ENCODE measurements at places on chromosomes 13 and 19.

GRCh38 chr13:44972956-44973581 is 16.2 kb downstream of the NUFIP1 start:
- no peak for DNase-seq

DNA sequence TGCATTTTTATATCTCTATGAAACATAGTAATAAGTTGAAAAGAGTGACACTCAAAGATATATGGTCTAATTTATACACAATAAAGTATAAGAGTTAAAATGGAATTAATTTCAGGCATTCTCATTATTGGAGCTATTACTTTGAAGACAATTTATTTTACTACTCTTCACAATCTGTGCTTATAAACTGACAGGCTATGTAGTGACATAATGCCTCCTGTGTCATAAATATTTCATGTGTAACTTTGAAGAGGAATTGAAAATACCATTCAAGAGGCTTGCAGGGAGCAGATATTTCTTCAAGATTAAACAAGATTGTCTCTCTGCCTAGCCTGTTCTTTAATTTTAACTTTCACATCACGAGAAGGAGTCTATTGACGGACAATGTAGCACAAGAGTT is 1881.5 kb upstream of the PCDH20 start:
- no peak for DNase-seq

- DNase-seq: no peak
These were observed 32.0 kb downstream of the MPHOSPH8 start for GRCh38 chr13:19665427-19665859.

- no peak for DNase-seq
These were observed 224.6 kb downstream of the RAP2A start for GRCh38 chr13:97658556-97658955.

DNA sequence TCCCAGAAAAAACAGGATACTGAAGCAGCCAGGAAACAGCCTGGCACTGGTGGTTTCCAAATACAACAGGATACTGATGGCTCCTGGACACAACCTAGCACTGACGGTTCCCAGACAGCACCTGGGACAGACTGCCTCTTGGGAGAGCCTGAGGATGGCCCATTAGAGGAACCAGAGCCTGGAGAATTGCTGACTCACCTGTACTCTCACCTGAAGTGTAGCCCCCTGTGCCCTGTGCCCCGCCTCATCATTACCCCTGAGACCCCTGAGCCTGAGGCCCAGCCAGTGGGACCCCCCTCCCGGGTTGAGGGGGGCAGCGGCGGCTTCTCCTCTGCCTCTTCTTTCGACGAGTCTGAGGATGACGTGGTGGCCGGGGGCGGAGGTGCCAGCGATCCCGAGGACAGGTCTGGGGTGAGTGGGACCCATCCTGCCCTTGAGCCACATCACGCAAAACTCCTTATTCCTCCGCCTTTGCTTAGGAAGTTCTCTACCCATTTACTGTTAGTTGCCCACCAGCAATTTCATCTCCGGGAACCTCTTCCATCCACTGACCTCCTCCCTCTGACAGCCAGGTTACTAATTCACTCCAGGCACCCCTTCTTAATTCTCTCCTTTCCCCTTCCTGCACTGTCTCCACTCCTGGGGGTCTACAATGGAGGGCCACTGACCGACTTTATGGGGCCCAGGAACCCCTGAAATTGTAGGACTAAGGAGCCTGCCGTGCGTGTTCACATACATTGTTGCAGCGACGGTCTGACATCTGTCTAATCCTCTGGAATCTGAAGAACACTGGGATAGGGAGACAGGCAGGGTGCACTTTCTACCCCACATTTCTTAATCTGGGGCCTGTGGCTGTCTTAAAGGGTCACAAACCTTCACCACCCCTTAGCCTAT is 1.2 kb downstream of the ITPKC start:
- no peak for DNase-seq

- DNase-seq: no peak
These were observed 8.4 kb downstream of the ASF1B start for GRCh38 chr19:14127929-14128509.

DNA sequence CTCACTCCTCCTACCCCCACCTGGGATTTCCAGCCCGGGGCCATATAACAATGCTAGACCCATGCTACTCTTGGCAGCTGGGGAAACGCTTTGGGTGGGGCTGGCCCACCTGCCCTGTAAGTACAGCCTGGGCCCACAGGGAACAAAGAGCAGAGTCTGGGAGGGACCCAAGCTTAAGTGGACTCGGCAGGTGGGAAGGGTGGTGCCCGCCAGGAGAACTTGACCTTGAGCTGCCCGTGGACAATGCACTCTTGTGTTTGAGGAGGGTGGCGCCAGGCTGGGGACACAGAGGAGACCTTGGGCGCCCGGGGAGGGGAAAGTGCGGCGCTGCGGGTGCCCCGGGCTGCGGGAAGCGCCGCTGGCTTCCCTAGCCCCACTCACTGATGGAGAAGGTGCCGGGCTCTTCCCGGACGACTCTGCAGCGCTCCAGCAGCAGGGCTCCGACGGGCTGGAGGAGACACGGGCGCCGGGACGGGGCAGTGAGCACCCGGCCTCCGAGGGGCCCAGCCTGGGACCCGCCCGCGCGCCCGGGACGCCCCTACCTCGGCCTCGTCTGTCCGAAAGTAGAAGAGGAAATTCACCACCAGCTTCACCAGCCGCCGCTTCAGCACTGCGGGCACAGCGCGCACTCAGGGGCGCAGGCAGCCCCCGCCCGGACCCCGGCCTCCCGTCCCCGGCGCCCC is 607 bp downstream of the PLEKHJ1 start:
- no peak for DNase-seq

- DNase-seq: no peak
These were observed 1.1 kb upstream of the SMIM24 start for GRCh38 chr19:3481241-3482090.

- DNase-seq: peak; percentile 82
These were observed 5.8 kb downstream of the FTL start for GRCh38 chr19:48970923-48971395.

DNA sequence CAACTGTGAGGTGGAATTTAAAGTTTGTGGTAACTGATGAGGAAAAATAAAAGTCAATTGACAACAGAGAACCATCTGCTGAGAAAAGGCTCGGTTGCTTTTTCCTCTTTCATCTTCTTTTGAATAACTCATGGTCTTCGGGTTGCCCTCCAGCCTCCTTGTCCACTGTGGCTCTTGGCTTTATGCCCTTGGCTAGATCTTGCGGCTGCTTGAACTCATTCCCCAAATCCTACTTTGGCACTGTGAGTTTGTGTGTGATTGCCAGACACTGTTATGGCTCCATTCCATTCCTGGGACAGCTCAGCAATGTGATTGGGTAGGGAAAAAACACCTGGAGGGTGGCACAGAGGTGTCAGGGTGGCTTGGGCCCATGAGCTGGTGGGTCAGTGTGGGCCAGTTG is 387.4 kb downstream of the DLEU7 start:
- DNase-seq: no peak

DNA sequence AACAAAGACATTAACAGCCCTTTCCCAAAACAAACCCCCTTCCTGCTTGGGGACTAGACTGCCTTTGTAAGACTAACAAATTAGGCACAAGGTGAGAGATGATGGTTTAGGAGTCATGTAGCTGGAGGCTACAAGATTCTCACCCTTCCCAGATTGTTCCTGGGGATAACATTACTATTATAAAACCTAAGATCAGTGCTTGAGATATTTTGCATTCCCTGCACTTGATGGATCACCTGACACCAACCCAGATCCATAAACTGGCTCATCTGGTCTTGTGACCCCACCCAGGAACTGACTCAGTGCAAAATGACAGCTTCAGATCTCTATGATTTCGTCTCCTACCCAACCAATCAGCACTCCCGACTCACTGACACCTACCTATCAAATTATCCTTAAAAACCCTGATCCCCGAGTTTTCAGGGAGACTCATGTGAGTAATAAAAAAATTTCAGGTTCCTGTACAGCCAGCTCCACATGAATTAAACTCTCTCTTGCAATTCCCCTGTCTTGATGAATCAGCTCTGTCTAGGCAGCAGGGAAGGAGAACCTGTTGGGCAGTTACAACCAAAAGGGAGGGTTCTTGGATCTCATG is 2.4 kb upstream of the ZNF616 start:
- DNase-seq: no peak

DNA sequence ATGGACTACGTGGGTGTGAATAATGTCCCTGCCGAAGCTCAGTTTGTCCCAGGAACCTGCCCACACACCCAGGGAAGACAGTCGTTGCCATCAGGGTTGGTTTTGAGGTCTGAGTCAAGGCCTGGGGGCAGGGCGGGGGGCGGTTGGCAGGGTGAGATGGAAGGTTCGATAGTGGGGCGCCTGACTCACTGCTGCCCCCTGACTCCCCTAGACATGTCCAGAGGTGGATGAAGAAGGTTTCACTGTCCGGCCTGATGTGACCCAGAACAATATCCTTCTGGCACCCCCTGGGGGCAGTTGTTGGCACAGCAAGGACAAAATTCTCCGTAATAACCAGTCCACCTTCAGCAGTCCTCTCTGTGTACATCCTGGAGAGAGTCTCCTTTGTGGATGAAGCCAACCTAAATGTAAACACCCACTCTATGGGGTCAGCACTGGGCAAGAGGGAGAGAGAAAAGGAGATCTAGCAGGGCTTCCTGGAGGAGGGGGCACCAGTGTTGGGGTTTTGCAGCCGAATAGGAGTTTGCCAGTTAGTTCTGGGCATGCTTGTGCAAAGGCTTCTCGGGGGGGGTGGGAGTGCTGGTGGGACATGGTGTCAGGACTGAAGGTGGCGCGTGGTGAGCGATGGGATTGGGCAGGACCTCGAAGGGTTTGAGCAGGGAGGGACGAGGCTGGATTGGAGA is 19.6 kb upstream of the B3GNT3 start:
- DNase-seq: no peak

GRCh38 chr13:99892866-99893504 is 78.6 kb downstream of the ZIC5 start:
- no peak for DNase-seq
